ENCODE measurements at places on chromosomes 3 and 15.

GRCh38 chr3:46119709-46120498, 88.2 kb downstream of the CCR1 start:
- no peak for DNase-seq

DNA sequence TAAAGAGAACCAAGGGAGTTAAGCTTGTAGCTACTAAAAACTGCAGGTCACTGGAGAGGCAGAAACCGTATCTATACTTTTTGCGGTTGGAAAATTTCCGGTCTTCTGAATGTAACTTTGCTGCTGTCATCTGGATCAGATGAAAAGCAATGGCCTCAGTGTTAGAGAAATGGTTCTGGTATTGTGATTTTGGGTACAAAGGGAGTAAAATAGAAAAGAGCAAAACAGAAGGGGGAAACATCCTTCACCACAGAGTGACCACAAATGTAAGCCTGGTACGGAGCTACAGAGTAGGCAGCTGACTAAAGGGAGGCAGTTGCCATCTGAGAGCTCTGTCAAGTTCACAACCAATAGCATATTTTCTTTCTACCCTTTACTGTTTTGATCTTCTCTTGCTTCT, 5.6 kb downstream of the CD96 start:
- DNase-seq = no peak

DNA sequence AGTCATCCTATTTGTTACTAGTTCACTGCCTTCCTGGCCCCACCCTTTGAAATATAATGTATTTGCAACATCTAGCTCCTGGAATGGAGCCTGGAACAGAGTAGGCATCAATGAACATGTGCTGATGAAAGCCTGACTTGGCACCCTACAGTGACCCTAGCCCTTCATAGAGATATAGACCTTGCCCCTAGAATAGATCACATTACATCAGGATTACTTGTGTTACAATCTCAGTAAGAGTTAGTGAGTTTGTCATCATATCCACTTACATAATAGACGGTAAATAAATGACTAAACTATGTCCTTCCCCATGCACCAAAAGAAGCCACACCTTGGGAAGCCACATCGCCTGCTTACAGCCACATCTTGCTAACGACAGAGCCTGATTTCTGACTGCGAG, 110.5 kb upstream of the WNT5A start:
- DNase-seq = no peak

DNA sequence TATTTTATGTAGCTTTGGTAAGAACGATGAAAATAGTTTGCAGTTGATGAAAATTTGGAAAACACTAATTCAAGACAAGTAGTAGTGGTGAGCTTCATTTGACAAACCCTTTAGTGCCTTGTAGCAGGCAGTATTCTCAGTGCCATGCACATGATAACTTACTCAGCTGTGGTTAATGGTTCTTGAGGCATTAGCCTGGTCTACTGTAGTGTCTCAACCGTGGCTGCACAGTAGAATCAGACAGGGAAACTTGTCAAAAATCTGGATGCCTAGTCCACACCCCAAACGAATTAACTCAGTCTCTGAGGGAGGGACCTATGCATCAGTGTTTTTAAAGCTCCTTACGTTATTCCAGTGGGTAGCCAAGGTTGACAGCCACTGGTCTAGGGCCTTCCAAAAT, 45.4 kb downstream of the PSMD6 start:
- no peak for DNase-seq

- DNase-seq = no peak
Measured at GRCh38 chr15:53009093-53009492, 219.0 kb upstream of the ONECUT1 start.

- no peak for DNase-seq
Measured at GRCh38 chr3:42608581-42608980, 8.1 kb downstream of the NKTR start.

DNA sequence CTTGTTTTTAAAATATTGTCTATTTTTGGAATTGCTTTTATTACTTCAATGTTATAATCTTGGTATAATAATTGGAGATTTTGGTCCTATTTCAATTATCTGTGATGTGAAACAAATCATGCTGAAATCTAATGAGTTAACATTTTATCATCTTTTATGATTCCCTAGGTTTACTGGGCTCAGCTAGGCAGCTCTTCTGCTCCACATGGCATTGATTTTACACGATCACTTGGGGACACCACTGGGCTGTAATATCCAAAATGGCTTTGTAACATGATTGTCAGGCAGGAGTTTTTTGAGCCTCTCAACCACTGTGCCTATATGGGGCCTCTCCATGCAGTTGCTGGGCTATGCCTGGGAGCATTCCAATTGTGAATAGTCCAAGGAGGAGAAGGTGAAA, 163.3 kb downstream of the PYDC2 start:
- DNase-seq = no peak

GRCh38 chr15:46413799-46414198, 779.0 kb downstream of the SQOR start:
- DNase-seq = no peak

GRCh38 chr3:24177201-24177600, 232.1 kb downstream of the NR1D2 start:
- DNase-seq = no peak

DNA sequence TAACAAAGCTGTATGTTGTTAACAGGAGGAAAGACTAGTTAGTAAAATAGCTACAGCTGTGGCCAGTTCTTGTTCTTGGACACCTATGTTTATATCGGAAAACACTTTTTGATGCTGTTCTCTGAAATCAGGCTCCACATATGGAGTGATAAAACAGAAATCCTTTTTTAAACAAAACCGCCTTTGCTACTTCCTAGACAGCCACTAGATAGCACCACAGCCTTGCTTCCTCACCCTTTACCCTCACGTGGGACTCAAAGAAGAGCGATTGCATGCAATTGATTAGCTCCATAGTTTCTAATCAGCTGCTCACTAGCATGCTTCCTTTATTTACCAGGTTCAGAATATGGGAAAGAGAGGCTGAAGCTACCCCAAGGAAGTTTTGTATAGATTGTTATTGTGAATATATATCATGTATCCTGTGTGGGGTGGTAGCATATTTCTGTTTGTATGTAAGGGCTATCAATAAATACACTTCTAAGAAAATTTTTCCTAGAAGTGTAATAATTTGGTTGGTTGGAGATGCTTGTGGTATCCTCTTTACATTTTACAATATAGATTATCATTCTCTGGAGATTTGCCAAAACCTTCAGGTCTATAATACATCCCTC, 4.3 kb upstream of the MTFMT start:
- DNase-seq = no peak

DNA sequence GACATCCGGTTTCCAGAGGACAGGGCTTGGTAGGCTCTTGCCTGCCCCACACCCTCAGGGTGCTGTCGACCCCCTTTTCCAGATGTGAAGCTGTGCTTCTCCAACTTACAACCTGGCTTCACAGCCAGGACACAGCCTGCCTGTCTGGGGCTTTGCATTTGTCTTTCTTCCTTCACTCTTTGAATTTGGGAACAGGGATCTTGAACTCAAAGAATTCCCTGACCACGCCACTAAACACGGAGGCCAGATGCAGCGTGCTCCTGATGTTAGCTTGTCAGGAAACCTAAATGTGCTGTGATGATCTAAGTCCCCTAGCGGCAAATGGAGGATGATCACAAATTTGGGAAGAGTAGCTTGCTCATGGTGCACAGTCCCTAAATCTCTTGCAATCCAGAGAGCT, 244.8 kb upstream of the RGMA start:
- no peak for DNase-seq

- DNase-seq = no peak
Measured at GRCh38 chr3:5499404-5499803, 311.9 kb downstream of the EDEM1 start.

GRCh38 chr3:71907996-71908395, 123.0 kb upstream of the PROK2 start:
- DNase-seq = no peak

DNA sequence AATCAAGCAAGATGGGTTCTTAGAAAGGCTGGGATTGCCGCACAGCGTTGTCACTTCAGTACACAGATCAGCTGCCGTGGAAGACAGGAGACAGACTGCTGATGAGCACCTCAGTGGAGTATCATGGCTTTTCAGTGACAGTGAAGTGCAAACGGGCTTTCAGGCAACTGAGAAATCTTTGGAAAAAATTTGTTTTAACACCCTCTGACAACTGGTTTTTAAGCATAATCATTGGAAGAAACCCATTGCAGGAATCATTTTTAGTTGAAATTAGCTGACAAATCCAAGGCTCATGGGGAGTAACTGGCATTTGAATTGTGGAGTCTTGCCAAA, 418.8 kb downstream of the OTOL1 start:
- no peak for DNase-seq

DNA sequence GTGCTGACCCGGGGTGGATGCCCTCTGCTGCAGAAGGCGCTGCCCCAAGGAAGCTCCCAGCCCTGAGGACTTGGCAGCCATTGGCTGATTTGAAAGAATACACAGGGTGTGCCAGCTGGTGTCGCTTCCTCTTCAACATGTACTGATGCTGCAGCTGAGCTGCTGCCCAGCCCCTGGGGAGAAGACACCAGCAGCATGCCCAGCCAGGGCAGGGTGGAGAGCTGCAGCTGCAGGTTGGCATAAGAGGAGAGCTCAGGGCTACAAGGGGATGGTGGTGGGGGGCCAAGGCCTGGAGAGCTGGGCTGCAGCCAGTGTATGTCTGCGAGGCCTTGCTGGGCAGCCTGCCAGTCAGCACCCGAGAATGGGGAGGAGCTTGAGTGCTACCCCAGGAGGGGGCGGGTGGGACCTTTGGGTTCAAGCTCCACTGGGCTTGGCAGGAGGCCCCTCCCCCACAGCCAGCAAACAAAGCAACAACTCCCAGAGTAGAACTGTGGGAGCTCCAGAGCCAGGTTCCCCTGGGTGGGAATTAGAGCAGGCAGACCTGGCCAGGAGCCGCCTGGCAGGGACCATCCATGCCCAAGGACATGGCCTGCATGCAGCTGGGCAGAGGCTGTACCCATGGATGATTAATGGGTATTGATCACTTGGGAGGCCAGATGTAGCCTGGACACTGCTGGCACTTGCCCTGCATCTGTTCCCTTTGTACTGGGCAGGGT, 9.2 kb upstream of the SEMA4B start:
- peak; percentile 69 for DNase-seq

GRCh38 chr3:101861212-101861788, 12.0 kb downstream of the NFKBIZ start:
- no peak for DNase-seq

GRCh38 chr3:146640955-146641867, 36.1 kb upstream of the PLSCR5 start:
- DNase-seq = no peak

DNA sequence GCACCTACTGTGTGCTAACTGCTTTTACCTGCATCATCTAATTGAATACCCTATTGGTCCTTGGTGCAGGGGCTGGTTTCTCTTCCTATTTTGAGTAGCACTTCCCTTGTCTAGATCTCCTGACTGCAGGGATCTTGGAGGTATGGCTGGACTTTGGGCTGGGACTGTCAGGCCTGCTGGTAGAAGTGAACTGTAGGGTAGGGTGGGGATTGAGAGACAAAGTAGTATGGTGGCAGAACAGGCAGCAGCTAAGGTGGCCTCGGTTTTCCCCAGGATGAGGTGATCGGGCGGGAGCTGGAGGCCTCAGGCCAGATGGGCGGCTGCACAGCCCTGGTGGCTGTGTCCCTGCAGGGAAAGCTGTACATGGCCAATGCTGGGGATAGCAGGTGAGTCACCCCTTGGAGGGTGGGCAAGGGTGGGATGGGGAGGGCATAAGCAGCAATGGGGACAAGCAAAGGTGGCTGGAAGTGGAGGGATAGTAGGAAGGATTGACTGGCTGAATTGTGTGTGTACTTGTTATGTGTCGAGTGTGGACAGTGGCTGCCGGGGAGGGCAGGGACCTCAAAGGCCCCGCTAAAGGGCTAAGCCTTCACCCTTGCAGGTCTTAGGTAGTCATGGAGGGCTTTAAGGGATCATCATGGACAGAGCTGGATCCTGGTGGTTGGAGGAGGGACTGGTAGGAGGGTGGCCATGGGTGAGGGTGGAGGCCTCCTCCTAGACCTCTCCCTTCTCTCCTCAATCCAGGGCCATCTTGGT, 2.0 kb downstream of the PPM1M start:
- no peak for DNase-seq

DNA sequence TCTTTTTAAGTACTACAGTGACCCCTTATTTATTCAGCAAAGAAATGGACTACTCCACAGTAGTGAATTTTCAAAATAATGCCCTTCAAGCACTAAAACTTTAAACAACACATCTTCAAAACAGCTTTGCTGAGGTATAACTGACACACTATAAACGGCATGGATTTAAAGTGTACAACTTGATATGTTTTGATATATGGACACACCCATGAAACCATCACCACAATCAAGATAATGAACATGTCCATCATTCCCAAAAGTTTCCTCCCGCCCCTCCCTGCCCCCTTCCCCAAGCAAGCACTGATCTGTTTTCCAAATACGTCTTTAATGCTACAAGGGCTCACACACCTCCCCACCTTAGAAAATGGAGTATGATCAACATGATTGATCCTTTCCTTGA, 1.6 kb upstream of the FURIN start:
- no peak for DNase-seq

- DNase-seq = no peak
Measured at GRCh38 chr15:24645627-24646026, 29.9 kb upstream of the NPAP1 start.

DNA sequence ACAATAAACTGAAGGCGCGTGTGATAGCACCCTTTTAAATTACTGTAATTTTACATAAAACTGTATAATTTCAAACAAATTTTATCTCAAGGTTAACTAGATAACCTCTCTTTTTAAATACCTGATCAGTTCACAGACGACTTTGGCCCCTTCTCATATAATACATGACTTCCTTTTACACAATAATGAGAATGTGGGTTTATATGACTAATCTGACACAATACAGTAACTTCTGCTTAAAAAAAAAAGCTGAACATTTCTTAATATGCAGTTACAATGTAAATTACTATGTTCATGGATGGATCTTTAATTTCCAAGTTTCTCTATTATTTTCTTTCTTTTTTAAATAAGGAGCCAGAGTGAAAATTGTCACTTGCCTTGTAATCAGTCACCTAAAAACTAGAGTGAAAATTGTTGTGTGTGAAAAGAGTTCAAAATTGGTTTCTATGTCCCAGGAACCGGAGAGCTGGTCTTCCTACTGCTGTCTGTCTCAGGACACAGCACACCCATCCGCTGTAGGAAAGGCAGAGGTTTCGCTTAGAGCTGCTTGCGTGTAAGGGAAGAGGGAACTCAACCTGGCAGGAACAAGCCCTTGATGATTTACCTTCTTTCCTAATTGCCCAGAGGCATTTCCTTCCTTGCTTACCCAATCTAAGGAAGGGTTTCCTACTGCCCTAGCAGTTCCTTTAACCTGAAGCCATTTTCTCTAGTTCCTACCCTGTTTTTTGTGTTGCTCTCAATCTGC, 33.3 kb downstream of the PLD1 start:
- DNase-seq = no peak

DNA sequence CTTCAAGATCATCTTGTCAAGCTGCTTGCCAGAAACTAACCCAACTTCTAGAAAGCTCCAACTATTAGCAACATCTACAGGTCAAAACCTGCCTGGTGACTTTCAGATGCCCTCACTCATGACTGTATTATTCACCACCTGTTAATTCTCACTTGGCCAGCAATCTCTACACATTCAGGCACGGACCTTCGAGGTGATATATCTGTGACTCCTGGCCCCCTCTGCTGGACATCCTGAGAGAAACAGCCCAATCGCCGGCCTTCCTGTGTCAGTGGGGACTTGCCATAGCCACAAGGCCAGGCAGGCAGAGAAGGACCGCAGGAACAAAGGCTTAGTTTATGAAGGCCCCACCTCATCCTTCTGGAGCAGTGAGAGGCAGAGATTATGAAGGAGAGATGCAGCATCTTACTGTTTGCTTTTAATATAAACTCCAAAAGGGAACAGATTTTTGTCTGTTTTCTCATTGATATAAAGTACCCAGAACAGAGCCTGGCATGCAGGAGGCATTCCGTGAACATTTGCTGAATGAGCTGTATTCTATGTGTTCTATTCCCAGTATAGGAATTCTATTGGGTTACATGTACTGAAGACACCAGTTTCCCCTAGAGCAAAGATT, 24.4 kb upstream of the OCA2 start:
- no peak for DNase-seq

Data from activated B cell treated with CpG ODN at 0.5 μM for 24 hours (primary cell).